ENCODE measurements at places on chromosomes 3 and 15.

DNA sequence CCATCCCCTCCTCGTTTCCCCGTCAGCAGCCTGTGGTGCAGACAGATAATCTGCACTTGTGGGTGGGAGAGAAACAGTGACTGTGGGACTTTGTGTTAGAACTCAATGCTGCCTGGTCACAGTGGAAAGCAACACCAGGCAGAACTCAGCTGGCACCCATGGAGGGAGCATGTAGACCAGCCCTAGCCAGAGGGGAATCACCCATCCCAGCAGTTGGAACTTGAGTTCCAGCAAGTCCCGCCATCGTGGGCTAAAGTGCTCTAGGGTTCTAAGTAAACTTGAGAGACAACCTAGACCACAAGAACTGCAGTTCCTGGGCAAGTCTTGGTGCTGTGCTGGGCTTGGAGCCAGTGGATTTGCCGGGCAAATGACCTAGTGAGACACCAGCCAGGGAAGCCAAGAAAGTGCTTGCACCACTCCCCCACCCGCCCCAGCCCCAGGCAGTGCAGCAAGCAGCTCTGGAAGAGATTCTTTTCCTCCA, 24.4 kb downstream of the ISG20 start:
- DNase-seq = no peak

- no peak for DNase-seq
These were observed 437.8 kb upstream of the AZI2 start for GRCh38 chr3:28786446-28786845.

DNA sequence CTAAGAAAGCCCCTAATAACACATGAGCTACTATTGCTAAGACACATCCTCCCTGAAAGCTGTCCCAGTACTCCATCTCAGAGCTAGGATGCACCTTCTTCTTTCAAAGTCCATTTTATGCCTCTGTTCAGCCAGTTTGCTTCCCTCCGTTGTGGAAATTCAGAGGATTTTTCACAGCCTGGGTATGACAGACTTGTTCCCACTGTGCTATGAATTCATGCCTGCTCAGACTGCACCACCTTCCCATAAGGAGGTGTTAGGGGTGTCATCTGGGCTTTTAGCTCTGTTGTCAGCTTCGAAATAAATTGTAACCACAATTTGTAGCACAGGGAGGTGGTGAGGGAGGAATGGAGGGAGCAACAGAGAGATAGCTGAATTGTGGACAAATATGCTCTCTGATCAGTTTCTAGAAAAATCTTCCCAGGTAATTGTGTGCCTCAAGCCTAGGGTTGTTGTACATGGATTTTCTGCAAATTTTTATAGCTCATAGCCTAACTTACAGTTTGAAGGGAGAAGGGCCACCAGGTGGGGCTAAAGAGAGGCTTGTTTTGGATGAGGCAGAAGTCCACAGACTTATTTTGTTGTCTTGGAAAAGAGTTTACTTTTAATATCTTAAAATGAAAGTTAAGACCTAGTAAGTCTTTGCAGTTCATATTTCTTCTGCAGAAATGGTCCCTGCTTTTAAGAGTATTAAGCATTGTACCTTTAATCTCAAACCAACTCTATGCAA, 462.0 kb downstream of the PDCD6IP start:
- DNase-seq = no peak

DNA sequence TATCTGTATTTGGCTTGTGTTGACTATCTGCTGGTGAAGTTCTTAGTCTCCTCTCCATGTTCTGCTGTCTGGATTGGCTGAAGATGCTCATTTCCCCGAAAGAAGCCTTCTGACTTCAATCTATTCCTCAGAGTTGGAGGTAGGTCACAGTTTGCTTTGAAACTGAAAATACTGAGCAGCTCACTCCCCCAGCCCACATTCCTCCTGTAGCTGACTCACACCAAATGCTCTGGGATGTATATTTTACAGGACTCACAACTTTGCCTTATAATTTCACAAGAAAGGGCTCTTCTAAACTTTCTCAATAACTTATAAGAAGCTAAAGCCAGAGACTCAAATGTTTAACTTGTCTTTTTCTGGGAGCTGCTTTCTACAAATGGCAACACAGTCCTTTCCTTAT, 36.3 kb upstream of the SNX4 start:
- no peak for DNase-seq

DNA sequence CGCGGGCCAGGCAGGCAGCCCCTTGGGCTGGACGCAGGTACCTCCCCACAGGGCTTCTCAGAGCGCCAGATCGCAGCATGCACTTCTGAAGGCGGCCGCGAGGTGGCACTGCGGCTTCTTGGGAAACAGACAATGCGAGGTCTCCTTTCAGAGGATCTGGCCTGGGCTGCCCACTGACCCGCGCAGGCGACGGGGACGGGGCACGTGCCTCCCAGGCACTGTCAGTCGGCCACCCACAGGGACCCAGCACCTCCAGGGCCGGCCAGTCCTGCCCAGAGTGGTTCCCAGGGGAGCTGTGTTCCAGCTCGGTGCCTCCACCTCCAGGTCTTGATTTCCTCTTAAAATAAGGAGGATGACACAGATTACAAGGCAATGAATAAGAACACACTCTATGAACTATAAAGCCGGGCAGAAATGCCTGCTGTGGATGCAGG, 24.4 kb upstream of the TXNRD3 start:
- DNase-seq = peak; percentile 75

DNA sequence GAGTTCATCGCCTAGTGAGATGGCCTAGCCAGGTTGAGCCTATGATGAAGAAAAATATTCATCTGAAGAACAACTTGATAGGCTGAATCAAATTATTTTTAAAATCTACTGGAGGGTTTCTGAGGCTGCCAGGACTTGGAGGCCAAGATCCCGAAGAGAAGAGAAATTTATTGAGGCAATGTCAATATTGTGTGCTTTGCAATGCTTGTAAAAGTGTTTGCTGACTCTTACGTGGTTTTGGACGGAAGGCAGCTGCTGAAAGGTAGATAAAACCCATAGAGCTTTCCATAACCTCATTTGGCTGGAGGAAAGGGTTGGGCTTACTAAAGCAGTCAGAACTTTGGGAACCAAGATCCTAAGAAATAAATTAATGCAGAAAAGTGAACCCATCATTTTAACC, 361.0 kb upstream of the IL12A start:
- no peak for DNase-seq

- no peak for DNase-seq
These were observed 26.0 kb downstream of the HHLA2 start for GRCh38 chr3:108322352-108322751.

DNA sequence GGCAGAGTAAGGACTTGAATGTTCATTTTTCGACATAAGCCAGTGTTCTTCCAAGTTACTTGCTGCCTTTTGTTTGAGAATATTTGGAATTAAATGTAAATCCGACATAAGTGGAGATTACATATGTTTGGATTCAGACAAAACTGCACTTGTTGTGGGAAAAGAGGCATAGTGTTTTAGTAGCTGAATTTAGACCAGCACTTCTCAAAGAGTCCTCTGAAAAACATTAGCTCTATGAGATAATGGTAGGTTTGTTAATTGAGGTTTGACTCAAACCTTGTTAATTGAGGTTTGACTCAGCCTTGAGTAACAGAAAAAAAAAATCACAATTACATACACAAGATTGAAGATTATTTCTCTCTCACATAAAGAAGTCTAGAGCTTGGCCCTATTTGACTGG, 132.5 kb downstream of the NSUN3 start:
- DNase-seq = no peak

DNA sequence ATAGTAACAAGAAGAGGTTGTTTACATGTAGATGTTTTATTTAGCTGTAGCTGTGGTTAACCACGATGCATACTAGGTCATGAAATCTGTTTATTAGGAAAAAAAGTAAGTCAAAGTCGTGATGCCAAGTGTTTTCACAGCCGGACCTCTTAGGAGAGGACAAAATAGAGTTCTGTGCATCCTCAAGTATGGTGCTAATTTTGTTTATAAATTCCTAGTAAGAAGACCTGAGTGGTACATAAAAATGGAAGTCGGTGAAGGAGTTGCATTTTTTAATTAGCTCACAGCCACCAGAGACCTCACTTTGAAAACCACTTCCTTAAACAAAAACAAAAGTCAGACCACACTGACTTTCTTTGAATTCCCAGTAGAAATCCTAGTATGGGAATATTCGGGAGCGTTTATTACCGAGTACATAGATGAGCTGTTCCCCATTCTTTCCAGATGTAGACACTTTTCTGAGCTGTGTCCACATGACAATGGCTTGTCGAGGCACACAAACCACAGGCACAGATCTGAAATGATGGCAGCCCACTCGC, 143.6 kb upstream of the UBE2E1 start:
- no peak for DNase-seq

DNA sequence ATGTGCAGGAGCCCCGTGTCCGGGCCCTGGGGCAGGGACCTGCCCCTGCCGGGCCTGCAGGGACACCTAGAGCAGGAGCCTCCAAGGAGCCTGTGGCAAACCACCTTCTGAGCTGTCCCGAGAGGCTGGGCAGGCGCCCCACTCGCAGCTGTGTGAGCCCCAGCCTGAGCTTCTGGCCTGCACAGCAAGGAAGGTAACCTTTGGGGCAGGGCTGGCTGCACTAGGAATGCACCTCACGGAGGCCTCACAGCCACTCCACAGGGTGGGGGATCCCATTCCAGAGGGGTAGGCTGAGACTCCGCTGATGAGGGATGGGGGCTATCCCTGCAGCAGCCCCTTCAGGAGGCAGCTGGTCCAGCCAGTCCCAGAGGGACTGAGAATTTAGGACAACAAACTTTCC, 68.1 kb downstream of the DNAJB8 start:
- no peak for DNase-seq

GRCh38 chr3:147298511-147298982, 107.8 kb downstream of the ZIC4 start:
- no peak for DNase-seq

- DNase-seq = no peak
These were observed 370.5 kb downstream of the RORA start for GRCh38 chr15:60858511-60859070.

- no peak for DNase-seq
These were observed 81.4 kb downstream of the MBNL1 start for GRCh38 chr3:152350139-152350538.

DNA sequence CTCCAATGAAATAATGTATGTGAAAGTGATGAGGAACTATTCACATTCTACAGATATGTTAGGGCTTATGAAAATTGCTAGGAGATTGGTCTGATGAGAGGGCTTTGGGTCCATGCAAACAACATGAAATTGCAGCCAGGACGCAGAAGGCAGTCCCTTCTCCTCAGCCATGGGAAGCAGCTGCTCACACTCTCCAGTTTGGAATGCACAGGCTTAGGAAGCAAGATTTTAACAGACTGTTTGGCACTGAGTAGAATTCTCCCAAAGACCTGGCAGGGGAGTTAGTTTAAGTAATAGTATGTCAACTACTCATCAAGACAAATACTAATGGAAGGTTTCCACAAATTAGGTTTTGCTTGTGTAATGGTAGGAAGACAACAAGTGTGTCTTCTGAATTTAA, 500.7 kb upstream of the ARRDC4 start:
- no peak for DNase-seq

GRCh38 chr3:11201251-11202019, 47.1 kb downstream of the HRH1 start:
- DNase-seq = no peak

DNA sequence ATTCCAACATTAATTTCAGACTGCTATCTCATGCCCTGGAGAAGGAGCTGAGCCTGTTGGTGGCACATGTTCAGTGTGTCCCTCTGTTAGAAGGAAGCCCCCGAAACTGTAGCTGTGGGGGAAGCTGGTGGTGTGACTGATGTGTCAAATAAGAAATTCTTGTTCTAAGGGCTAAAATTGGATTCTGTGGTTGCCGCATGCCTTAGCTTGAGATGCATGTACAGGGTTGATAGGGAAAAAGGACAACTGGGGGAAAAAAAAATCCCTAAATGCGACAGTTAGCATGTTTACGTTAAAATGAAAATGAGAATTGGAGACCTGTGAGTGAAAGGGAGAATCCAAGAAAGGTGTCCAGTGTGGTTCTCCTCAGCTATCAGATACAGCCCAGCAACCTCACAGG, 58.6 kb downstream of the MED12L start:
- no peak for DNase-seq

DNA sequence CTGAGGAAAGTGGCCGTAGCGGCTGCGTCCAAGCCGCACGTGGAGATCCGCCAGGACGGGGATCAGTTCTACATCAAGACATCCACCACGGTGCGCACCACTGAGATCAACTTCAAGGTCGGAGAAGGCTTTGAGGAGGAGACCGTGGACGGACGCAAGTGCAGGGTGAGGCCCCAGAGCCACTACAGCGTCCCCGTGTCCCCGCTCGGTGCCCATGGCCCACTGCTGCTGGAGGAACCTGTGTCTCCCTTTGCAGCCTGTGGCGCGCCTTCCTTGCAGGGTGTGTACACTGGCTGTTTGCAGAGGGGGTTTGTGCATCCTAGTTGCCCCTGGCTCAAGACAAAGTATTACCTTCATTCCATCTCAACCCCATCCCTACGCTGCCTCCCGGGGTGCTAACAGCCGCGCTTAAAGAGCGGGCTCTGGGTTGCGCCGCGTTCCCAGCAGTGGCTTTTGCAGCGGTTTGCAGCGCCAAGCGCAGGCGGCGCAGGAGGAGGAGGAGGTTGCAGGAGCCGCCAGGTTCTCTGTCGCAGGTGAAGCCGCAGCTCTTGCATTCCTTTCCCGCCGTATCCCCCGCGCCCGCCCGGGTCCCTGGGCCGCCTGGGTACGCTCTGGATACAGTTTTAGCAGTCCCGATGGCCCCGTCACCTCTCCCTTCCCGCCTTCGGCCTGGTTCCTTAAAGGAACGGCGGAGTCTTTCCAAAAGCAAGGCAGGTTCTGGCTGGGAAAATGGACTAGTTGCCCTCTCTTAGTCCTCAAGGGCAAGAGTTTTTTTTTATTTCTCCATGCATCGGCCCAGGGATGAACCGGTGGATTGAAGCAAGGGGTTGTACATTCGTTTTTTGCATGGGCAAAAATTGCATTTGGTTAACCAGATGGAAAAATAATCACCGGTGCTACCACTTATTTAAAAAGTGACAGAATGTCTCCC, 1.2 kb downstream of the CRABP1 start:
- DNase-seq = no peak

- no peak for DNase-seq
These were observed 151.0 kb upstream of the THBS1 start for GRCh38 chr15:39429898-39430357.

DNA sequence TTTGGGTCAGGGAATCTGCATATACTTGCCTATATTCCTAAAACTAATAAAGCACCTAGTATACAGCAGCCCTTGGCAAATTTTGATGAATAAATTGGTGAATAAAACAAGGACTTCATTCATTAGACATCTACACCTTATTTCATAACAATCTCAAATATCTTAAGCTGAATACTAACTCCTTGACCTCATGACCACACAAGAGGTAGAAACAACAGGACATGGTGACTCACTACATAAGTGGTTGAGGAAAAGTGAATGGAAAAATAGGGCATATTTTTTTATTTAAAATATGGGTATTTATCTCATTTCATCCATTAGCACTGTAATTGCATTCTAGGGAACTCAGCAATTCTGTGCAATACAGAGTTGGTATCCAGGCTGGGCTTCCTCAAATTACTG, 7.8 kb upstream of the STAC start:
- no peak for DNase-seq

GRCh38 chr3:131107637-131108433, 81.2 kb downstream of the NEK11 start:
- DNase-seq = no peak
